B cell (primary cell): ENCODE measurements at places on chromosomes 7 and 10.
A peak's percentile ranks its signal among the peaks of the same experiment; 100 is the strongest.

DNA sequence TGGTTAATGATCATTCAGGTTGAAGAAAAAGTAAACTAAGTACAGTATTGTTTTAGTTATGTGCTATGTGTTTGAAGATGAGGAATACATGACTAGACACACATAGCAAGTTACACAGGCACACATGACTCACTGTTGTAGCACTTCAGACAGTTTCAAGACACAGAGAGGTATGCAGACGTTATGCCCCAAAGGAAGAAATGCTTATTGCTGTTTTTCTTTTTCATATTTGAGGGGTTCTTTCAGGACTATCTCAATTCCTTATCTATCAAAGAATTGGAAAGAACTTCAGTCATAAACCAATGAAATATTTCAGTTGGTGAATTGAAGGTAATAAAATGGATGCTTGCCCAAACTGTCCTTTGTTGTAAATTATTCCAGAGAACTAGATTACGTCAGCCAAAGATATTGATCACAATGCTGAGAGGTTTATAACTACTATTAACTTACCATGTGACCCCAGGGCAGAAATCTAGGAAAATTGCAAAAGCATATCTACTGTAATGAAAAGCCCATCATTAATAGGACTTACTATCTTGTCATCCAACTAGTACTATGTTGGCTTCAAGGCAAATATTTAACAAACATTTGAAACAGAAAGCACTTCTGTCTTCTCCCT is 61.2 kb upstream of the CAPZA2 start:
- H3K27me3 ChIP-seq = no peaks in the 10 kb centered on the region
- no peak for DNase-seq
- no peaks in the 10 kb centered on the region for H3K4me1 ChIP-seq
- H3K4me3 ChIP-seq = no peak overlapping the region
- H3K27ac ChIP-seq = no peak overlapping the region

DNA sequence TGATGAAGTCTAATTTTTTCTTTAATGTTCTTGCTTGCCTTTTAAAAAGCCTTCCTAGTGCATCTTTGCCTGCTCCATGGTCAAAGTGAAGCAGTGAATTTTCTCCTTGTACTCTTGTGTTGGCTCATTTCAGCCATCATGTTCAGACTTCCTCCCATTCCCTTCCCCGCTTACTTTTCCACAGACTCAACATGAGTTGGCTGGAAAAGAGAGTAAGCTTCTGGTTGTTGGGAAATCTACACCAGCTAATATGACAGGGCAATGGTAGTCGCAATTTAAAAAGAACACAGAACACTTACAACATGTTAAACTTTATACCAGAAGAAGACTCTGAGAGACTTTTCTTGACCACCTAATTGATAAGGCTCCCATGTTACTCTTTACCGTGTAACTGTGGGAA is 24.3 kb upstream of the PDK4 start:
- no peak overlapping the region for H3K27ac ChIP-seq
- H3K4me1 ChIP-seq = no peaks in the 10 kb centered on the region
- H3K4me3 ChIP-seq = no peak overlapping the region
- no peaks in the 10 kb centered on the region for H3K27me3 ChIP-seq
- no peaks in the 10 kb centered on the region for H3K36me3 ChIP-seq

DNA sequence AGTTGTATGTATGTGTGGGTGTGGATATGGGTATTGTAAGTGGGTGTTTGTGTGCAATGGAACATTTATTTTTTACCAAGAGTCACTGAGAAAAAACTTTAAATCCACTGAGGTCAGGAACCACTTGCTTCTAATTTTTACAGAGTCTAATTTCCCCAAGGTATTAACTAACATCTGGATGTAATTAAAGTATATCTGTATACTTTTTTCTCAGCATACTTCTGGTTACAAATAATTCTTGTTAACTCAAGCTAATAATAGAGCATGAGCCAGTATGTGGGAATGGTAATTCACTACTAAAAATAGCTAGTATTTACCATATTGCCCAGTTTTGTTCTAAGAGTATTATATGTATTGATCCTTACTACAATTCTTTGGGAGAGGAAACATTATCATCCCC is 24.6 kb upstream of the STEAP4 start:
- H3K27ac ChIP-seq = no peak overlapping the region
- no peak for DNase-seq
- peaks cover 3% of the 10 kb centered on the region for H3K27me3 ChIP-seq
- no peaks in the 10 kb centered on the region for H3K36me3 ChIP-seq
- no peak overlapping the region for H3K4me3 ChIP-seq
- no peaks in the 10 kb centered on the region for H3K4me1 ChIP-seq

DNA sequence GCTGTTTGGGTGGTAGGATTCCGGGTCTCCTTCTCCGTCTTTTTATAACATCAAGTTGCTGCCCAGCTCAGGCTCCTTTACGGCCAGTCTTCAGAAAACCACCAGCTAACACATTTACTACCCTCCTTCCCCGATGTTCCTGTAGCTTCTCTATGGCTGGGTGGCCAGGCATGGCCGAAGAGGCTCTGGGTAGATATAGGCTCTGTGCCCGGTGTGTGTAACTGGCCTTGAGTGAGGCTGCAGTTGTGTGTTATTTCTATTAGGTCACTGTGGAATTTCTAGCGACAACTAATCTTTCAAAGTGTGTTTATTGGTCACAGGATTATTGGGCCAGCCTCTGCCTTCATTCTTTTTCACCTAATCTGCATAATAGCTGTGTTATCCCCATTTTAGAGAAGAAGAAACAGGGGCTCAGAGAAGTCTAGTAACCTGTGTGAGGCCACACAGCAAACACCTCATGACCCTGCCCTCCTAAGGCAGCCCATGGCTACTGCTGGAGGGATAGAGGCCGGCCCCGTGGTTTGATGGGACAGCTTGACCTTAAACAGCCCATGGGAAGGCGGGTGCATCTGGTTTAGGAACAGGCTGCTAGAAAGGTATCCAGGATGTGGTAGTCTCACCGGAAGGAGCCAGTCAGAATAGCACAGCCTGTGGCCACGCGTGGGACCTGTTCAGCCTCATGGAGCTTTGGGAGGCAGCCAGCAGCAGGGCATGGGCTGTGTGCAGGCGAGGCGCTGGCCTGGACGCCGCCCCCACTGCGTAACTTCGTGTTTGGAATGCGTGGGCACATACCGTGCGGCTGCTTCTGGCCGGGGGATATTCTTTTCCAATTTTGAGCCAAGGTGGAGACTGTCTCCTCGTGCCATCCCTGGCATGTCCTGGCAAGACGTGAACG is 29.7 kb downstream of the HTRA1 start:
- no peak for DNase-seq
- no peaks in the 10 kb centered on the region for H3K27me3 ChIP-seq
- H3K4me1 ChIP-seq = no peaks in the 10 kb centered on the region

- no peaks in the 10 kb centered on the region for H3K27me3 ChIP-seq
- no peak overlapping the region for H3K4me3 ChIP-seq
- no peaks in the 10 kb centered on the region for H3K4me1 ChIP-seq
- DNase-seq = peak; percentile 45
- no peaks in the 10 kb centered on the region for H3K36me3 ChIP-seq
- no peak overlapping the region for H3K27ac ChIP-seq
These were observed 67.9 kb upstream of the PRKCQ start for GRCh38 chr10:6647811-6648526.
